ENCODE measurements at places on chromosomes 1 and 21.

- no peak for DNase-seq
These were observed 4.8 kb downstream of the RBM34 start for GRCh38 chr1:235156265-235156664.

DNA sequence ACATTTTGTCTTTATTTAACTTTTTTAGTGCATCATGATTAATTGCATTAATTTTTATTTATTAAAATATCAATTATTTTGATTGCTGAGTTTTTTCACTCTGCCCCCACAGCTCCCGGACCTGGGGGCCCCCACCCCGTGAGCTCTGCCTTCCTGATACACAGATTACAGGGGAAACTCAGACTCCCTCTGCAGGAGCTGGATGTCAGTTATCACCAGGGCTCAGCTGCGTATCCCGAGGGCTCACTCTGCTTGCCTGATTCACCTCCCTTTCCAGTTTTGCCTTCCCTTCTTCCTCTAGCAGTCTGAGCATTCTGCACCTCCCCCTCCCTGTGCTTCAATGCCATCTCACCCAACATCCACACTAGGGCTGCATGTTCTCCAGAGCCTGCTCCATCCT, 98.2 kb downstream of the ATP1A1 start:
- no peak for DNase-seq

DNA sequence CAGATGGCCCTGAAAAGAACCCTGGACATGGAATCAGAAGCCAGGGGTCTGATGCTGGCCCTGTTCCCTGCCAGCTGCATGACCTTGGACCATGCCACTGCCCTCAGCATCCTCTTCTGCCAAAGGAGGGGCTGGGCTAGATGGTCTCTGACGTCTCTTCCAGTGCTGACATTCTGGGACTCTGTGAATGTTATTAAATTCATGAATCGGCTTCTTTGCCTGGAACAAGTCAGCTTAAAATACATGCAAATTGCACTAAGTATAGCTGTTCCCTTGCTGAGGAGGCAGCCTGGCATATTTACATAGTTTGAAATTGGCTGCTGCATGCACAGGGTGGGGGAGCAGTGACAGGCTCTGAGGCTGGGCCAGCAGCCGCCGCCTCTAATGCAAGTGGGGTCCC, 23.8 kb downstream of the KCNA2 start:
- no peak for DNase-seq

GRCh38 chr1:220825819-220826551, 39.3 kb downstream of the MTARC1 start:
- DNase-seq, result no peak

DNA sequence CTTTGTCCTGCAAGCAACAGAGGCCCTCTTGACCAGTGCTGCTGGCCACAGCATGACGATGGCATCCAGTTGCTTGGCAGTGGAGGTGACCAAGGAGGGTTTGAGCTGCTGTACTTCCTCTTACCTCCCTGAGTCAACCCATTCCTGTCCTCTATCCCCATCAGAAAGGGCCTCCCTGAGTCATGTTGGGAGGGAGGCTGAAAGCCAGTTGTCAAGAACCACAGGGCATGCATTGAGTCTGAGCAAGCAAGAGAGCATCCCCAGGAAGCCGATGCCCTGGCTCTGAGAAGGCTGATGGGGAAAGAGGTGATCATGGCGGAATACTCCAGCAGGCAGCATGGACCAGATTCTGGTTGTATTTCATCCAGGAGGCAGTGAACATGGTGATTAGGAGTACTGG, 69.6 kb downstream of the LACTBL1 start:
- no peak for DNase-seq

DNA sequence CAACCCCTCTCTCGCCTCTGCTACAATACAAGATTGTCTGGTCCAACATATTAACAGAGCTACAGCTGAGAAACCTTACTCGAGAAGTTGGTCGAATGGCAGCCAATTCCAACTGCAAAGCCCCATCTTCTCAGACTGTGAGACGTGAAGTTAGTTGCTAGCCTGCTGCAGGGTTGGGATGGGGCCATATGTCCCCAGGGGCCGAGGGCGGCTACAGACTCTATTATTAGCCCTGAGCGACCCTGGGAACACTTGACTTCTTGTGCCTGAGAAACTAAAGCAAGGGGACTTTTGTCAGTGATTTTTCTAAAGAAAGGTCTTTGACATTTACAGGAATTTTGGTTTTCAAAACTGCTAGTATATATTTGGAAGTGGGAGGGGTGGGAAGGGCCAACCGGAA, 13.7 kb downstream of the NCF2 start:
- no peak for DNase-seq

- no peak for DNase-seq
These were observed 75.9 kb downstream of the VWA5B1 start for GRCh38 chr1:20366463-20367115.

DNA sequence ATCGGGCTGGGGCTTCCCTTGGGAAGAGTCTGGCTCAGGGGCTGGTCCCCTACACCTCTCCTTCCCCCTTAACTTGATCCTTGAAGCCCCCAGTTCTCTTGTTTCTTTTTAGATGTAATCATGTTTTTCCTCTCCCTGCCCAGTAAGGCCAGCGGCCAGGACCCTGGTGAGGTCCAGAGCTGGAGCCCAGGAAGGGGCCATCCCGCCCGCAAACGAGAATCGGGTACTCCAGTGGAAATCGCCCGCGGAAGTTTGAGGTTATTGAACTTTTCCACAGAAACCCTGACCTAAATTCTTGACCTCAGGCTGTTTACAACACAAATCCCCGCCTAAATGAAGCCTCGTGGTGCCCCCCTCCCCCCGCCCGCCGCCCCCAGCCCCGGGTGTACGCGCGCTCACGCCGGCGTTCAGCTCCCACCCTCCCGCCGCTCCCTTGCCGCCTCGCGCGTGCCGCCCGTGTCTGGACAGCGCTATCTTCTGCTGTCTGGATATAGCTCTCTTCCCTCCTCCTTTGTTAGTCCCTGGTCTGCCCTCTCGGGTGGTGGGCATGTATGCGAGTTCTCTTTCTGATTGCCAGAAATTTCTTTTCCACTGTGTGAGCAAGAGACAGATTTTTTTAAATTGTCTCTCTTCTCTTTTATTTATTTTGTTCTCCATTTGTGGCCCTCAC, 165.9 kb upstream of the CACNA1E start:
- no peak for DNase-seq

DNA sequence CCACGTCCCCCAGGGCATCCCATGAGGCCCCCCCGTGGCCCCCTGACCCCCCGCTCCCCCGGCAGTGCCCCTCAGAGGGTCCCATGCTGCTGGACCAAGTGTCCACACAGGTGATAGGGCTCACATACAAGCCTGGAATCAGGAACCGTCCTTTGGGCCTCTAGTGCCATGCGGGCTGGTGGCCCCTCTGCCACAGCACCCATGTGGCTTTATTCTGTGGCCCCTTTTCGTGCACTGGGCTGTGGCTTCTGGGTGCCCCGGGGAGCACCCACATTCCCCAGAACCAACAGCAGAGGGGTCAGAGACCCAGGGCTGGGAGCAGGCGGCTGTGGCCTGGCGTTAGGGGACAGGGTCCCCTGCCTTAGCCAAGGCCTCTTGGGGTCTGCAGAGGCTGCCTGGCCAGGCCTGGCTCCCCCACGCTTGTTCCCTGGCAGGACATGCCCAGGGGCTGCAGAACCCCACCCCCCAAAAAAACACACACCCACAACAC, 31.7 kb downstream of the SLC19A1 start:
- DNase-seq, result no peak

DNA sequence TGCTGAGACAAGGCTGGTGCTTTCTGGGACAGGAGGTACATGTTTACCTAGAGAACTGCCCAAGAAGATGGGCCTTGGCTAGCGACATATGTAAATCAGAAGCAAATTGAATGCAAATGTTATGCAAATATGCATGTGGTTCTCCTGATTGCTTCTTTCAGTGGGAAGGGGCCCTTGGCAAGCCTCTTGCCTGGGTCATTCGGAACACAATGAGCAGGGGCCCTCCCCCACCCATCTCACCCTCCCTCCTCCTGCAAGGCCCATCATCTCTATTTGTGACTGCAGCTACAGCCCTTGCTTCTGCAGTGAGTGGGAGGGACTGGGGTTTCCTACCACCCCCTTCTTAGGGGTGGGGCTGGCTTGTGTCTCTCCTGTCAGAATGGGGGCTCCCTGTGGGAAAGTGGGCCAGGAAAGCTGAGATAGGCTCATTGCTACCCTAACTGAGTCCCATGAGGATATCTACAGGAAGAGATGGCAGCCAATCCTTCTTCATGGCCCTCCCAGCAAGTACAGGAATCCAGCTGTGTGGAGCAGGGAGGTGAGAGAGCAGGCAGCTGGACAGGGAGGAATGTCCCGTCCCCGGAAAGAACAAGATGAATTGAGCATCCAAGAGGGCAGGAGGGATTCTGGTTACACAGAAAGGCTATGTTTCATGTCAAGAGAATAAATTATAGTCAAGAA, 31.0 kb downstream of the FOXD2 start:
- no peak for DNase-seq

GRCh38 chr1:31699341-31699891, 4.4 kb downstream of the COL16A1 start:
- DNase-seq, result no peak

GRCh38 chr21:25273959-25274358, 333.3 kb downstream of the MRPL39 start:
- DNase-seq, result no peak

DNA sequence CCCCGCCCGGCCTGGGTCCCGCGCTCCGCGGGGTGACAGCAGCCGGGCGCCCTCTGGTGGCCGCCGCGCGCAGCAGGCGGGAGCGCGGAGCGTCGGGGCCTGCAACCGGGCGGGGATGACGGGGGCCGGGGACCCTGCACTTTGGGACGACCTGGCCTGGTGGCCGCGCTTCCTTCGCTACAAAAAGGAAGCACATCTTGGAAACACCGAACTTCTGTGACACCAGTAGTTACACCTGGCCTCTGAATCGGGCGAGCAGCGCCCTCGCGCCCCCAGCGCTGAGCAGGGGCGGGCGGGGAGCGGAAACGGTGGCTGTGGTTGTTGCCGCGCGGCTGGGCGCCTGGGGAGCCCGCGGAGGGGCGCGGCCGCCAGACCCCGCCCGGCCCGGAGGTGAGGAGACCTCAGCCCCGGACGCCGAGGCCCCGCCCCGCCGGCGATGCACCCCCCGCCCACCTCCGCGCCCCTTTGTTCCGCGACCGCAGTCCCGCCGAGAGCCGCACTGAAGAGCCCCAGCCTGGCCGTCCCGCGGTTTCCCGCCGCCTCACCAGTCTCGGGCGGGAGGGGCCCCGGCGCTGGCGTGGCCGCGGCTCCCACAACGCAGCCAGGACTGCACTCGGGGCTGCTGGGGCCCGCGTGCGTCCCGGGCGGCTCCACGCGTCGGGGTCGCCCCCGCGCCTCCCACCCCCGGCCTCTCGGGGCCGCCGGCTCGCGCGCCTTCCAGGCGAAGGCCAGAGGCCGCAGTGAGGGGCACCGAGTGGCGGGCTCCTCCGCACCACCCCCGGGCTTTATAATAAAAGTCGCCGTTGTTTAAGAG, 59.3 kb downstream of the H3-3A start:
- DNase-seq, result peak; percentile 34

GRCh38 chr1:33099290-33100118, 18.6 kb downstream of the AZIN2 start:
- DNase-seq, result no peak

DNA sequence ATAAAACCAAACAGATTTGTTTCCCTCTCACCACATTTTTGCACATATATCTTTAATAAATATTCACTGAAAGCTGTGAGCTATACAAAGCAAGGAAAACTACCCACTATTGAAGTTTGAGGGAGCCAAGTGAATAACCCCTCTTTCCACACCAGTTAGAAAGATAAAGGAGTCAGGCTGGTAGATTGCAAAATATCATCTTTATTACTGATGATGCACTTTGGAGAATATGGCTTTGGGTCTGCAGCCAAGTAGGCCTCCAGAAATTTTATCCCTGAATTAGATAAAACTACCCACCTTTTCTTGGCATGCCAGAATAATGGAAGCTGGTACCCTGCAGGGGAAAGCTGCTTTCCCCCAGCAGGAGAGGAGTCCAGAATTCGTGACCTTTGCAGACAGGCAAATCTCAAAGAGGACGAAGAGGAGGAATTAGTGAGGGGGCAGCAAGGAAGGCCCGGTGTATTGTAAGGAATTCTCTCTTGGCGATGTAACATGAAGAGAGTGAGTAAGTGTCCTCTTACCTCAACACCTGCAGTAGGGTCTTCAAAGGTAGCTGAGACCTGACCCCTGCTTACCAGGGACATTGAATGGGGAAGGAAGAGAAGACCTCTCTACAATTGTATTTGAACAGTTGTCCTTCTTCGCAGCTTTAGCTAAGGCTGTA, 84.7 kb downstream of the LRRC8D start:
- DNase-seq, result no peak

GRCh38 chr21:42565886-42566523, 52.4 kb downstream of the SLC37A1 start:
- DNase-seq, result no peak

- DNase-seq, result no peak
These were observed 31.7 kb downstream of the TRIM11 start for GRCh38 chr1:228374711-228375577.

GRCh38 chr1:228304225-228304624, 96.4 kb downstream of the OBSCN start:
- no peak for DNase-seq

- DNase-seq, result no peak
These were observed 124.3 kb upstream of the CACNA1E start for GRCh38 chr1:181359012-181359411.

DNA sequence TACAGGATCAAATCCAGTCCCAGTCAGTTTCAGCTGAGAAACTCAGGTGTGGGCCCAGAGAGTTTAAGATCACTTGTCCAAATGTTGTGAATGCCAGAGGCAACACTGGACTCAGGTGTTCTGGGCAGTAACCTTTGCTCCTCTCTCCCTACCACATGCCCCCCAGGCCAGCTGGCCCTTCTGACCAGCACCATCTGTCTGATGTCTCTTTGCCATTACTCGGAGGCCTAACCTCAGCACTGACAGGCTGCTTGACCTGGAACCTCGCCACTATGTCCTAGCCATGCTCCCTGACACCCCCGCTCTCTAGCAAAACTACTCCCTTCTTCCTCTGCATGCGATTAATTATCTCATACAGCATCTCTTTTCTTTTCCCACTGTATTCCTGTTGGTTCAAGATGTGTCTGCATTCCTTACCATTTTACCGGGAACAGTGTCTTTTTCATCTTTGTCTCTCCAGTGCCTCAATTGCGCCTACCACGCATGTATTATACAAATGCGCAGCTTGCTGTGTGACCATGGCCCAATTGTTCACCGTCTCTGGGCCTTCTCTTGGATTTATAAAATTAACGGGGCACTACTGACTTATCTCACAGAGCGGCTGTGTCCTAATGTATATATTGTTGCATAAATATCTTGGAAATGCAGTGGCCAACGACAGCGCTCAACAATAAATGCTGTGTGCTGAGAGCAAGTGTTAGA, 159.5 kb upstream of the IRF2BP2 start:
- no peak for DNase-seq

DNA sequence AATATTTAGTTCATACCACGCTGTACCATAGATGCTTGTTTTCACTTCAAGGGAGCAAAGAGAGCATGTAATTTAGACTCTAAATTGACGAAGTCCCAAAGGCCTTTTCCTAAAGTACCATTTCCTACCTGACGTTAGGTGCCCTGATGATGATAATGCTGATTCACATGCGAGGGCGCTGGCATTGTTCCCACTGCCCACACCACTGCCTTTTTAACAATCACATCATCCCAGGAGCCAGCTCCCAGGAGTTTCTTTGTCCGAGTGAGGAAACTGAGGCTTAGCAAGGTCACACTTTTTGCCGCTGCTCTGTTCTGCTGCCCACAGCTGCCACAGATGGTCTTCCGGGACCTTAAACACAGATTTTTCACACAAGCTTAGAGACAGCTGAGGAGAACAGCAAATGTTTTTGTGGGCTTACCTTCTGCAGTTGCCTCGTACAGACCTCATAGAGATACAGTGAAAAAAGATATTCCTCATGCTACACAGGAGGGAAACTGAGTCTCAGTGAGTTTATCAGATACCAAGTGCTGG, 69.4 kb downstream of the EVA1C start:
- DNase-seq, result no peak

GRCh38 chr1:181104790-181105133, 16.3 kb downstream of the IER5 start:
- peak; percentile 24 for DNase-seq

All from NCI-H1694 (cell line).